Fibroblast of skin of right quadriceps (primary cell): ENCODE measurements at places on chromosomes 2 and 18.

- no peak for DNase-seq
These were observed 38.1 kb downstream of the CDH2 start for GRCh38 chr18:28138816-28139215.

GRCh38 chr2:42922790-42923579, 130.6 kb upstream of the HAAO start:
- DNase-seq, result peak; percentile 89

DNA sequence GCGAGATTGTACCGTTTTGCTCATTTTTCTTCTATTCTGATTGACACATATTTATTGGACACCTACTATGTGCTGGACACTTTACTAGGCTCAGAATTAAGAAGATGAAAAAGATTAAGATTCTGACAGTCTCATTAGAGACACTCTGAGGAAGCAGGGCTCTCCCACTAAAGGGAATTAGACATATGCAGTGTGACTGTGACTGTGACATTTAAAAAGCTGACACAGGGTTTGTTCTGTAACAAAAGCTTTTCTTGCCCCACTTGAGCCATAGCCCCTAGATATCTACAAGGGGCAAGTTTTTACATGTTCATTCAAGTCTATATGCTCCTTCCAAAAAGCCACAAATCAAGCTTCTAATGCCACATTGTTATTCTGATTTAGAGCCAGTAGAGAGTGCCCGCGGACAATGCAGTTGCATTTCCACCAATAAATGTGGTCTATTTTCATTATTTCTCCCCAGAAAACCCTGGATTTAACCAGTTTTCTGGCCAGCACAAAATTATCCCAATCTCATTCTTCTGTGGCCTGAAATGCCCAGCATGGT, 9.8 kb downstream of the ARHGAP25 start:
- DNase-seq, result no peak

DNA sequence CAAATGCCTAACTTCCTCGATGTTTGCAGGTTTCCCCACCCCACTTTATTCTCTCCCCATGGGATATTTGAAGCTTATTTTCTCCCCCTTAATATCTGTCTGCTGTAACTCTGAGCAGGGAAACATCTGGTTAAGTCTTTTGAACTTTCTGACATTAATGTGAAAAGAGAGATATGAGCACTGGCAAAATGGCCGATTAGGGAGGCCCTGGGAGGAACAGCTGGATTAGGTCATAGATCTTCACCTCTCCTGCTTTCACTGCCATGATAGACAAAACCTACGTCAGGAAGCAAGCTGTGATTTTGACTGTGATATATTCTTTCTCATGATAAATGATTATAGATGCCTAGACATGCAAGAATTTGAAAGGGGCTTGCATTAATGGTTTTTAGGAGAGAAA, 43.6 kb downstream of the LYPD6B start:
- no peak for DNase-seq

GRCh38 chr2:18788592-18788991, 199.2 kb upstream of the NT5C1B start:
- DNase-seq, result peak; percentile 92

GRCh38 chr2:168311261-168311910, 64.0 kb upstream of the STK39 start:
- DNase-seq, result no peak

DNA sequence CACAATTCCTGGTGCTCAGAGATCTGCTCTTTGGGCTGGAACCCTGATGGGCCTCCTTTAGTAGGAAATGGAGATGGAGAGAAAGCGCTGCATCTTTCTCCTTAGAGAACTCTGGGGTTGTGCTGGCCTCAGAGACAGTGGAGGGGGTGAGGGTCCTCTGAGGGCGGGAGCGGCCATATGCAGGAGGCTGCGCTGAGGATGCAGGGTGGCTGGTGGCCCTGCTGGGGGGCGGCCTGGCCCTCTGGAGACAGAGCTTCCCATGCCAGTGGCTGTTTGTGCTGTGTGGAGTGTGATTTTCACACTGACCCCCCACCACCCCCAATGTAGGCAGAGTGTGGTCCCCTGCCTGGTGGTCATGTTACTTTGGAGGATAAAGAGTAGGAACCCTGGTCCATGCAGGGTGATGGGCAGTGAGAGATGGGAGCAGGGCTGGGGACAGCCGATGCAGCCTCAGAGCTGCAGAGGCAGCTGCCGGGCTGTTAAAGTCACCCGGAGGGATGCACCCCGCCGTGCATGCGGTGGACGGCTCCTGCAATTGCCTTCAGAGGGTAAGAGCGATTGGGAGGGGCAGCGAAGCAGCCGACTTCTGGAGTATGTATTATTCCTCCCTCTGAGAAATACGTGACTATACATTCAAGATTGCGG, 194.6 kb downstream of the FAM210A start:
- DNase-seq, result no peak
